Peyer's patch (tissue), 4 donors: ENCODE measurements at places on chromosomes 2 and 18.

DNA sequence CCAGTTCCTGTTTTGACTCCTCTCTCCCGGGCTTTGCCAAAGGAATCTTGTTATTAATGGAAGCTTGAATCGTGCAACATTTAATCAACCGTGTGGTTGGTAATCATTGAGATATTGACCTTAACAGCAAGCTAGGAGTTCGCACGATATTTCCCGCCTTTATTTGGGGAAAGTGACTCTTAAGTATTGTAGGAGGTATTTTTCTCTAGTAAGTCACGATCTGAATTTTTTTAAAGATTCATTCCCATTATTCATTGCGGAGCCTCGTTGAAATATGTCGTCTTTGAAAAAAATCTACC lies 663 bp downstream of the NUP35 start:
- DNase-seq = no peak

GRCh38 chr2:182717416-182717815 lies 1.4 kb downstream of the DNAJC10 start:
- no peak for DNase-seq

DNA sequence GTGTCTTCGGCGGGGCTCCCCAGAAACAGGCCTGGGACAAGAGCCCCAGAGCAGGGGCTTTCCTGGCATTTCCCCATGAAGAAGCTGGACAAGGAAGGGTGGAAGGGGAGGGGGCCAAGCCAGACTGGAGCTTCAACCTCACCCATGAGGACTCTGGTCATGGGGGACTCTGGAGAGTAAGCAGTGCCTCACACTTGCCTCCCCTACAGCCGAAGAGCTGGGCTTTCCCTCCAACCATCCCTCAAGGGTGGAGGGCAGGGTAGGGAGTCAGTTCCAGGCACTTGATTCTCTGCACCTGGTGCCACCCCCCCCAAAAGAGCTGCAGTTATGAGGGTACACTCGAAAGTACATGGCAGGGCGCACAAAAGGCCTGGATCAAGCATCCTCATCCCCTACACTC lies 246.6 kb downstream of the TFCP2L1 start:
- DNase-seq = no peak

- no peak for DNase-seq
Measured at GRCh38 chr2:60706021-60706420, 50.0 kb upstream of the PAPOLG start.

DNA sequence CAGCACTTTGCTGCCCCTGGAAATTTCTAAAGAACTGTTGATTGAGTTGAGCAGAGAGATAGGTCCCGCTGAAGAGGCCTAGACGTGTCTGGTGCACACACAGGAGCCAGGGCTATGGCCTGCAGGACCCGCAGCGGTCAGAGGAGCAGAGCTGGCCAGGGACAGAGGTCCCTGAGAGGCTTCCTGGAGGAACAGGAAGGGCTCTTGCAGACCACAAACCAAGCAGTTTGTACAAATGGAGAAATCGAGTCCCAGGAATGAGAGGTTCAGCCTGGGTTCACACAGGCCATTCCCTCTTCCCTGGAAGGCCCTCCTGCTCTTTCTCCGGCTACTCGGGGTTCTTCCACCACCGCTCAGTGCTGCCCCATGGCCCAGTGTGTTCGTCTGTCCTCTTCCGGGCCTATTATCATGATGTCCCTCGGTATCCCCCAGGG lies 1.2 kb upstream of the BIN1 start:
- DNase-seq = no peak

GRCh38 chr2:105309147-105309545 lies 20.4 kb downstream of the TGFBRAP1 start:
- no peak for DNase-seq

DNA sequence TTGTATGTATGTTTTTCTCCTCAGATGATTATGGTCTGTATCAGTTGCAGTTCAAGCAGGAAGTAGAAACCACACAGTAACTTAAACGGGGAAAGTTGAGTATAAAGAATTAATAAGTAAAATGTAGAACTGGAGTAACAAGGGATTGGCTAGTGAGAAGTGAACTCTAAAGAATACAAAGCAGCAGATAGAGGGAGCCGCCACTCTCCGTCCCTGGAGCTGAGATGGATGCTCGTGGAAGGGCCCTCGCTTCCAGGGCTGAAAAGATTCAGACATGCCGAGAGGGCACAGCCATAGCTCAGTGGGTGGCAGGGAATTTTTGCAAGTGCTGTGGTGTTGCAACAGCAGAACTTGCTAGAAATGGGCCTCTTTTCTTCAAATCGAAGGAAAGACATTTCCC lies 155.8 kb downstream of the COL6A3 start:
- no peak for DNase-seq

- DNase-seq = no peak
Measured at GRCh38 chr2:144229296-144229695, 290.6 kb downstream of the ZEB2 start.

- DNase-seq = no peak
Measured at GRCh38 chr2:71186973-71187372, 39.9 kb downstream of the PAIP2B start.

DNA sequence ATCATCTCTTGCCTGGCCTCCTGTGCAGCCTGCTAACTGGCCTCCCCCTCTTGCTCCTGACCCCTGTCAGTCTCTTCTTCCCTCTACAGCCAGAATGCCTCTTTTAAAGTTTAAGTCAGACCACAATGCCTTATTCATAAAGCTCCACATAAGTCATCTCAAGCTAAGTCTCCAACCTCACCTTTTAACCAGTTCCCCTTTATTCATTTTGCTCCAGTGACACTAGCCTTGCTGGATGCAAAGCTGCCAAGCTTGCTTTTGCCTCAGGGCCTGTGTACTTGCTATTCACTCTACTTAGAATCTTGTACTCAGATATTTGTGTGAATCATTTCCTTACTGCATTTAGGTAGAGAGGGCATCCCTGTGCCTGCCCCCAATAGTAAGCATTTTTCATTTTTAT lies 180.9 kb downstream of the PDE1A start:
- DNase-seq = no peak

DNA sequence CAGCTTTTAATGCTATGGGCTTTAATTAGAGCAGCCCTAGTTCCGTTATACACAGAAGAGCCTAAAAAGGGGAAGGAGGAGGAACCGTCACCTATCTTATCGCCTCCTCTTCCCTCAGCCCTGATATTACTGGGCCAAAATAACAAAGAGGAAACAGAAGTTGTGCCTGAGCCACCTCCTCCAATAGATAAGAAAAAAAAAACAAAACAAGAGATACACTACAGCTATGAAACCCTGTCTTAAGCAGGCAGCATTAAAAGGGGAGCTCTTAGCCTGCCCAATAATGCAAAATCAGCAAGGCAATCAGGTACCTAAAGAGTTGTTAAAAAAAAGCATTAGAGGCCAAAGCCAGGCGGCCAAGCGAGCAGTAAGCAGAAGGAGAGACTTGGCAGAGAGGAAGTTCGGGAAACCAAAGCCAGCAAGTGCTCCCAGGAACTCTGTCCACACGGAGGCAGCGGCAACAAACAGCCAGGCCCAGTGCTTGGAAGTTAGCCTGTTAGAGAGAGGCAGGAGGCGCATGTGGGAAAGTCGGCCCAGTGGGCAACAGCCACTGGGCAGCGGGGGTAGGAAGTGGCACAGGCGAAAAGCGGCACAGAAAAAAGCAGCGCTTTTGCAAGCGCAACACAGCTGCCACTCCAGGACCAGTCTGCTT lies 41.8 kb upstream of the PDK1 start:
- DNase-seq = no peak

GRCh38 chr2:203019142-203019541 lies 4.5 kb downstream of the NBEAL1 start:
- DNase-seq = no peak

DNA sequence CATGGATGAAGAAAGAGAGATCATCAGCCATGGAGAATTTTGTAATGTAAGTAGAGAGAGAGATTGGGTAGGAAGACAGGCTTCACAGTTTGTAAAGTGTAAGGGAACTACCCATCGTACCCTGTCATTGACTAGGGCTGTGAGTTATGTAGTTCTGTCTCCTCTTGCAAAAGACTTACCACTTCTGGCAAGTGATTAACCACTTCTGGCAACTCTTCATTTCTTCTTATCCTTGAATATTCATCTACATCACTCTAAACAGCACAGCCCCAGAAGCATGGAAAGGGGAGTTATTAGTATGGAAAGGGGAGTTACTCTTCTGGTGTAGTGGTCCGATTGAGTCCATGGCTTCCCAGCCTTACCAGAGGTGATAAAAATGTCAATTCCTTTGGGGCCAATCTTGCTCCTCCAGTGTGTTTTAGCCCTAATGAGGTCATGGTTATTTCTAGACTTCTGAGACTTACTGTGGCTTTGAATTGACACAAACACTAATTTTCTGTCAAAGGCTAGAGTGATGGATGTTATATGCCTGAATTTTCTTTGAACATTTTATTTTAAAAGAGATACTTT lies 52.0 kb downstream of the STAT1 start:
- no peak for DNase-seq

- no peak for DNase-seq
Measured at GRCh38 chr18:76580288-76580962, 85.4 kb upstream of the ZNF516 start.

GRCh38 chr2:112666761-112667122 lies 21.0 kb downstream of the SLC20A1 start:
- no peak for DNase-seq

- no peak for DNase-seq
Measured at GRCh38 chr2:238461916-238462315, 35.2 kb downstream of the ASB1 start.

- no peak for DNase-seq
Measured at GRCh38 chr2:127530245-127531140, 4.2 kb upstream of the IWS1 start.

- DNase-seq = no peak
Measured at GRCh38 chr2:231163414-231164095, 34.9 kb upstream of the ARMC9 start.

DNA sequence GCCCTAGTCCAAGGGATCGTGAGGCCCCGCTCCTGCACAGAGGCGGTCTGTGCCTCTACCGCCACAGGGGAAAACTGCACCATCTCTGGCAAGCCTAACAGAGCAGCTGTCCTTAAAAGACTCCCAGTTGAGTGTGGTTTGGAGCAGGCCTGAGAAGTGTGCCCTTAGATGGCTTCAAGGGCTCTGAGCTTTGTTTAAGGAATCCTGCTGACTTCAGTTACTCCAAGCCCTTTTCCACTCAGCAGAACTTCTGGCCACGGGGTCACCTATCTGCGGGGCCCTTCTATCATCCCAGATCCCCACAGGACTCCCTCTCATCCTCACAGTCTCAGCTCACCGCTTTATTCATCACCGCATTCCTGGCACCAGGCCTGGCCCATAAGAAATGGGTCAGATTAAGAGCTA lies 131.5 kb downstream of the CCDC74A start:
- DNase-seq = no peak

DNA sequence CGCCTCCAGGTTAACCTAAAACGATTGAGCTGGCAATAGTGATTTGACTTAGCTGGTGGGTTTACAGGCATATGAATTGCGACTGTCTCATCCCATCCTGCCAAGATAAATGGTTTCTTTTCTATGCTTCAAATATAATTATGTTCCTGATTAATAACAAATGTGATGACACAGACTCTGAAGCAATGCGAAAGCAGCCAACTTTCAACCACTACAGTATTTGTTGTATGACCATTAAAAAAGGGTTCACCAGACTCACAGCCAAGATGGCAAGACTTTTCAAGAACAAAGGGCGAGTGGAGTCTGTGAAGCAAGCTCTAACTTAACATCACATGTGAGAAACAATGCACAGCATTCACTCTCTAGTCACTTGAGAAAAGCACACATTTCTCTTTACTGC lies 186.6 kb downstream of the PID1 start:
- no peak for DNase-seq

DNA sequence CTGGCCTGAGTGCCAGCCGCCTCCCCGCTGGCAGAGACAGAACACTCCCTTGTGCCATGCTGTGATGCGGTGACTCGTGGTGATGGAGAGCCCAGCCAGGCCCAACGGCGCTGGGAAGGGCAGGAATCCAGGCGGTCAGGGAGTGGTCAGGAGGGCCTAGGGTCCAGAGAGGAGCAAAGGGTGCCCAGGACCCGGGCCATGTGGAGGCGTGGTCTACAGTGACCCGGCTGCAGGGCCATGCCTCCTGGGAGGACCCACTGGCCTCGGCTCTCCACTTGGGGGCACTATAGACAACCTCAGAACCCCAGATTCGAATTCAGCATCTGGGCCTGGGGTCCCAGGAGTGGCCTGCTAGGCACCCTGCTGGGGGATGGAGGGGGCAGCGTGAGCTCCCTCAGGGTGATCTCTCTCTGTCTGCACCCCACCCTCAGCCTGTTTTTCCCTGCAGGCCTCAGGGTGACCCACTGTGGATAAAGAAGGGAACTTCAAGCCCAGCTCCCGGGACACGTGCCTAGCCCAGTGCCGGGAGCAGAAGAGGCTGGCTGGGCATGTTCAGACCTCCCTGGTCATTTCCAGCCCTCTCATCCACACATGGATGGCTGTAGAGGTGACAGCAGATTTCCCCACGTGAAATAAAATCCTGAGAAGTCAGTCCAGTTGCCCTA lies 13.0 kb downstream of the AMER3 start:
- no peak for DNase-seq

GRCh38 chr18:74861154-74861553 lies 263.5 kb downstream of the ZNF407 start:
- no peak for DNase-seq

DNA sequence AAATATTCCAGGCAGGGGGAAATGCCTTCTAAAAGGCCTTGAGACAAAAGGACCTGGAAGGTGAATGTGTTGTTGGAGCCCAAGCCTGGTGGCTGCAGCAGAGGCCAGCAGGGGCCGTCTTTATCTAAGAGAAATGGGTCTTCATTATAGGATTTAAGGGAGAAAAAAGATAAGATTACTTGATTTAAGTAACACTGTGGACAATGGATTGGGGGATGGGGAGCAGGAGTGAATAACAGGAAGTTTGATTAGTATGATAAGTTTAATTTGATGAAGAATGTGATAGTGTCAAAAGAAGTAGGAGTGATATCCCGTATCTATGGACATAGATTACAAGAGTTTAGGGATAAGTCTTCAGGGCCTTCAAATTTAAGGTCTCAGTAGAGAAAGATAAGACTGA lies 64.2 kb downstream of the WDR75 start:
- no peak for DNase-seq

GRCh38 chr18:12030670-12031069 lies 49.4 kb downstream of the IMPA2 start:
- DNase-seq = no peak

DNA sequence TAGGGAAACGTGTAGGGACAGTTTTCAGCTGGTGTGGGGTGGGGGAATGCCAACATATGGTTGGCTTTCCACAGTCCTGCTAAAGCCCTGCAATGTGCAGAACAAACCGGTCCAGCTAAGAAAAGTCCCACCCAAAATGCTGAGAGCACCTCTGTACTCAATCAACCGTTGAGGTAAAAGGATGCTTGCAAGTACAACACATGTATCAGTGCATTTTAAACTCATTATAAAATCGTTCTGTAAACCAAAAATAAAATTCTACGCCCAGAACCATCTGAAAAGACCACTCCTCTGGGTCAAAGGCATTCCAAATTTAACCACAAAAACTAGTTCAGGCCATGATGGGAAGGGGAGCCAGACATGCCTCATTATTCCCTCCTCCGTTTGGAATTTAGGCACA lies 2.0 kb upstream of the TYMS start:
- DNase-seq = no peak
